ENCODE measurements at places on chromosomes 12 and 14. TPM values are rescaled to one million over a fixed set of nuclear protein-coding genes. Genes with fewer than 3 reads are reported as not detected.

DNA sequence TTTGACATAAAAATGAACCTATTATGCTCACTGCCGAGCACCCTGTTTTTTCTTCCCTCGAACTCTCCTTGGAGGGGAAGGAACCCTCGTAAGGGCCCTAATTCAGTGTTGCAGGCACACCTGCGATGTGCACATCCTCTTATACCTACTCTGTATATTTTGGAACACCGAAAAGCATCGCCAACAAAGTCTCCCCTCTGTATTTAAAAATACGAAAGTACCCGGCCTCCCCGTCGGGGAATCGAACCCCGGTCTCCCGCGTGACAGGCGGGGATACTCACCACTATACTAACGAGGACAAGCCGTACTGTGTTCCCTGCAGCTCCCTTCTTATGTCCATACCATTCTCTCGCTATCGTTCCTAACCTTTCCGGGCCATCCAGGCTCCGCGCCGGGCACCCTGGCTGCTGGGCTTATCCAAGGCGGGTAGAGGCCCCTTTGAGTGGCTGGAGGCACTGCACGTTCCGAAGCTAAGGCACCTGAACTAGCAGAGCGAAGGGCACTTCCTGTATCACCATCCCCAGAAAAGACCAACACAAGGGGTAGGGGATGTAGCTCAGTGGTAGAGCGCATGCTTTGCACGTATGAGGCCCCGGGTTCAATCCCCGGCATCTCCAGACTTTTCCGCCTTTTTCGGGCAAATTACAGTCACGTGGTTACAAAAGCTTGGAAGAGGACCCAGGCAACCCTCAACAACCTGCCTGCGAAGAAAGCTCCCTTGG lies 25.1 kb upstream of the UBC start:
- peak; percentile 98 for DNase-seq

- DNase-seq = no peak
Observed at GRCh38 chr14:104144911-104145825, 6.8 kb downstream of the KIF26A start.

DNA sequence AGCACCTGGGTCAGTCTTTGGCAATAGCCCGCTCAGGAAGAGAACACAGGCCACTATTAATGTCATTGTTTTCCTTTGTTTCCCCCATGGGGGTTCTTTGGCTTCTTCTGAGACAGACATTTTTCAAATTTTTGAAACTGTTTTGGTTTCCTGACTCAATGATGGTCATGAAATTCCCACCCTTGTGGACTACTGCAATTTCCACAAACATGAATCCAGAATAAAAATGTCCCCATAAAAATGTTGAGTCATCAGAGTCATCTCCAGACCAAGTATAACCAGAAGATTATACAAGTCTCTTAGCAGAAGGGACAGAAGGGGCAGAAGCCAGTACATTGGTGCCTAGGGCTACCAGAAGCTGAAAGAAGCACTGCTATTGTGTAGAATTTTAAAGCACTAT lies 29.1 kb downstream of the SLCO1A2 start:
- DNase-seq = no peak

Gene KRT85
- total RNA-seq = not detected

DNA sequence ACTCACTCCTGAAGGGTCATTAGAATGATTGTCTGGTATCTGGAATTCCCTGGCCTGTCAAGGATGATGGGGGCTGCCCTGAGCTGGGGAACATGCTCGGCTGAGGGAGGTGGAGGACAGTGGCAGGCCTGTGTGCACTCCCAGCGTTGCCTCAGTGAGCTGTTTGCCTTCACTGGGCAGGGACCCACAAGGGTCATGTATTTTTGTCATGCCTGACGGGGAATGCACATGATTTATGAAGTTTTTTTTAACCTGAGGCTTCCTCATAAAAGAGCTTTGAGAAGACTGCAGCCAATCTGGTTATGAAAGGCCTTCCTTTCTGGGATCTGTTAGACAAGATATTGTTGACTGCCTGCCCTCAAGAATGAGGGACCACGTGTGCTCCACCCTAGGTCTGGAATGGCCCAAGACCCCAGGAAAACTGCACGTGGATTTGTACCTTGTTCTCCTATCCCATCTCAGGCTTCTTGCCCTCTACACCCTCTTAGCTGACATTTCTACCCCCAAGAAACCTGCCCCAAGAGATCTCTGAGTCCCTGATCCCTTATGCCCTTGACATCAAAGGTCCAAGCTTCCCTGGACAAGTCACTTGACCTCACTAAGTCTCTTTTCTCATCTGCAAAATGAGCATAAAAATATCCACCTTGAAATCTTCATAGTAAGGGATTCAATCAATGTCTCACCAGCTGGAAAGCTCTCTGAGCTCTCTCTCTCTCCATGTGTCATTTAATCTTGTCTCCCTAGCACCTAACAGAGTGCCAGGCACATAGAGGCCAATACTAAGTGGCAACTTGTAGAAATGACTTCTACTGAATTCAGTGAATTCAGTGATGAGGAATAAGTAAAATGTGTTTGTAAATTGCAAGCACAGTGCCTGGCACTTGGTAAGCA lies 24.5 kb upstream of the COL2A1 start:
- DNase-seq = no peak

- no peak for DNase-seq
Observed at GRCh38 chr12:57781801-57782200, 786 bp upstream of the TSFM start.

DNA sequence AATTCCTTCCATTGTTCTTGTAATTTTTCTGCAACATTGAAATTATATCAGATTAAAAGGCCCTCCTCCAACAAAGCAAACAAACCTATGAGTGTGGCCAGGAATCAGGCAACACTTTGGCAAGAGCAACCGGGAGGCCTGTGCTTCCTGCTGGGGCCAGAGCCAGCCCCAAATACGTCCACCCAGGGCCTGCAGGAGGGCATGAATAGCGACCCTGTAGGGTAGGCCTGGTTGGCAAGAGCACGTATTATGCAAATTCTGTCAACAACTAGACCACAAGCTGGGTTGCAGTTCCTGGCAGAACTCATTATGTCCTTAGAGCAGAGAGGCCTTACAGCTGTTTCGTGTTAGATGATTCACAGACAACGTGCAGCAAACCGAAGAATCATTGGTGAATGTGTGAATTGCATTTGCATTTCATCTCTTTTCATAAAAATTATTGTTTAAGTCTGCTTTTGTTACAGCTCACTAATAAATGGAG lies 26.9 kb upstream of the LGALS3 start:
- peak; percentile 98 for DNase-seq

DNA sequence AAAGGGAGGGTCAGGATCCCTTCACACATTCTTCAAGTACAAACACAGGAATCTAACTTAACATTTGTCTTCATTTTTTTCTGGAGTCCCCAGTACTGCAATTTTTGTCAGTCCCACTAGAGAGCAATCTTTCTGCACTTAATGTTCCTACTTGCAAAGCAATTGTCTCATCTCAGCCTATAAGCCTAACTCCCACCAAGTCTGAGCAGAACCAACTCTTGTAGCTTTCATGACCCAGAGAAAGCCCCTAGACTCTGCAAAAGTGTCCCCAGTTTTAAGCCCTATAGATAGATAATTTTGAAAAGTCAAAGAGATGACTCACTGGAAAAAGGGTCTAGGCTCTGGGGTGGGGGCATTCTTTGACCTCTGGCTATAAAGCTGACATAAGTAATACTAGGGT lies 1.8 kb upstream of the ZBTB39 start:
- DNase-seq = peak; percentile 84

DNA sequence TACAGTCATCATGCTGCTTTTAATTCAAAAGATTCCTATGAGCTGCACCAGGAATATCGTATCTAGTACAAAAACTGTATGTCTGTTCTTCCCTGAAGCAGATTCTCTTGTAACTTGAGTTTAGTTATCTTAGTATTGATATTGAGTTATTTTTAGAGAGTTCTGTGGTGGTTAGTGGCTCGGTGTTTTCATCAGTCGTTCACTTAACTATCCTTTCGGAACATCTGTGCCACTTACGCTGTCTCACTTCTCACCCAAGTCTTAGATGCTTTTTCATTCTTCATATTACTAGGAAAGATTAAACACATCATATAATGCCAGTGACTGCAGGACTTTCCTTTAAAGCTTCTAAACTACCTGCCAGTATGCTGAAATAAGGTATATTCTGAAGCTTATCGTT lies 251.0 kb downstream of the FBXL14 start:
- no peak for DNase-seq

DNA sequence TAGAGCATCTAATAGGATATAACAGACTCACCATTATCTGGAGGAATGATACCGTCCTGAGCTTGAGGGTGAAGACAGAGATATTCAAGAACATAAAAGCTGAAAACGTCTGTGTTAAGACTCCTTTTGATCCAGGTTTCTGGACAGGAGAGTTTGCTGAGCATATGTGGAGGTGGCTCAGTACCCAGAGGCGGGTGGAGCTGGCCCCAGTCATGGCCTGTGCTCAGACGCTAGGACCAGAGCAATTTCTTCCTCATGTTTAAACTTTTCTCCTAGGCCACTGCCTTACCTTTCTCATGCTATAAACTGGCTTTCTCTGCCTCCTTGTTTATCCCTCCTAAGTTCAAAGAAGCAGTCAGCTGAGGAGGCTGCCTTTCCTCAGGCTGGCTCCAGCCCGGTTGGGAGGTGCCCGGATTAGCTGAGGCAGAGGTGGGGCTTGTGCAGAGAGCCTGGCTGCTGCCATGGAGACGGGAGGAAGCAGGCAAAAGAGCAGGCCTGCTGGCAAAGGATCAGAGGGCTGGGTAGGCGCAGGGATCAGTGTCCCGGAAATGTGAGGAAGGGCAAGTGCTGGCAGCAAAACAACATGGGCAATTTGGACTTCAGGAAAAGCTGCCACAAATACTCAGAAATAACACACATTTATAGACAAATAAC lies 13.7 kb downstream of the COA8 start:
- peak; percentile 83 for DNase-seq

DNA sequence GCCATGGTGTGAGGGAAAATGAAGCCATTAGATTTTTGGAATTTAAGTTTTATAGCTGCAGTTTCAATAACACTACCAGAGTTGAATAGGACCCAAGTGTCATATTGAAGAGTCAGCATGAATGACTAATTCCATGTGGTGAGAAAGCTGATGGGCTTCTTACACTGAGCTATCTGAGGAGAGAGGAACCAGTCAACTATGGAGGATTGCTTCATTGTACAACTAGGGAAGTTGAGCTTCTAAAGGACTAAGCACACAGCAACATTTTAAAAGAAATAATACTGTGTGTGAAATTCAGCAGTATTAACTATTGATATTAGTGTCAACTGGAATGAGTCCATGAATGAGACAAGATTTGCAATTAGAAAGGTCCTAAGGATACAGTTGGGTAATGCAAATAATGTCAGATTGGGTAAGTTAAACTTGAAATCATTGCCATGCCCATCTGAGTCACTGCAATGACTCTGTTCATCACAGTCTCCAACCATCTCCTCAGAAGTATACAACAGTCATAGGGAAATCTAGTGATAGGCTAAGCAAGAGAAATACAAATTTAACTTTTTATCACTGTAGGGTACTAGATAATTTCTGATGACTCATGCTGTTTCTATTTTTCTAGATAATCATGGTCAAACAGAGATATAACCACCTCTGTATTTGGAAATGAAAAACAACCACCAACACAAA lies 394.2 kb downstream of the FSCB start:
- no peak for DNase-seq

- DNase-seq = no peak
Observed at GRCh38 chr14:106606936-106607335, 1080.6 kb downstream of the TMEM121 start.

GRCh38 chr14:30242744-30243143 lies 315.1 kb upstream of the PRKD1 start:
- DNase-seq = no peak

GRCh38 chr14:85317491-85318021 lies 212.4 kb upstream of the FLRT2 start:
- peak; percentile 70 for DNase-seq

GRCh38 chr12:130463275-130463658 lies 125.6 kb downstream of the PIWIL1 start:
- DNase-seq = no peak

Measured in fibroblast of lung (primary cell).